Left kidney (tissue), 8 donors: ENCODE measurements at places on chromosomes 3 and 15. TPM values are rescaled to one million over a fixed set of nuclear protein-coding genes. Genes with fewer than 3 reads are reported as not detected.

GRCh38 chr15:55320963-55321362 is 1.9 kb downstream of the PIGB start:
- DNase-seq = no peak

GRCh38 chr3:127208483-127209100 is 15.7 kb downstream of the PRR23E start:
- DNase-seq = no peak

DNA sequence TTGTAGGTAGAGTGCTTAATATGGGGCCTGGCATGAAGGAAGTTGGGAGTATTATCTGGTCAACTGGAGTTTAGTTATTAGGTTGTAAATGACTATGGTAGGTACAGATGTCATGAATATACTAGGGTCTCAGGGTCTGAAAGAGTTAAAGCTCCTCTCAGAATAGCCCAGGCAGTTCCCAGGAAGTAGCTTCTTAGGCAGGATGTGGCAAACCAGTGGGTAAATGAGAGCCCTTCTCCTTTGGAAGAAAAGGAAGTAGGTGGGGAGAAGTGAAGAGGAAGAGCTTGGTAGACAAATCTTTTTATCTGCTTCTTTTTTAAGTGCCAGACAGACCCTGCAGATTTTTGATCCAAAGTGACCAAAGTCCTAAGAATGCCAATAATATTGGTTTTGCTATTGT is 24.5 kb downstream of the MAP2K1 start:
- no peak for DNase-seq

DNA sequence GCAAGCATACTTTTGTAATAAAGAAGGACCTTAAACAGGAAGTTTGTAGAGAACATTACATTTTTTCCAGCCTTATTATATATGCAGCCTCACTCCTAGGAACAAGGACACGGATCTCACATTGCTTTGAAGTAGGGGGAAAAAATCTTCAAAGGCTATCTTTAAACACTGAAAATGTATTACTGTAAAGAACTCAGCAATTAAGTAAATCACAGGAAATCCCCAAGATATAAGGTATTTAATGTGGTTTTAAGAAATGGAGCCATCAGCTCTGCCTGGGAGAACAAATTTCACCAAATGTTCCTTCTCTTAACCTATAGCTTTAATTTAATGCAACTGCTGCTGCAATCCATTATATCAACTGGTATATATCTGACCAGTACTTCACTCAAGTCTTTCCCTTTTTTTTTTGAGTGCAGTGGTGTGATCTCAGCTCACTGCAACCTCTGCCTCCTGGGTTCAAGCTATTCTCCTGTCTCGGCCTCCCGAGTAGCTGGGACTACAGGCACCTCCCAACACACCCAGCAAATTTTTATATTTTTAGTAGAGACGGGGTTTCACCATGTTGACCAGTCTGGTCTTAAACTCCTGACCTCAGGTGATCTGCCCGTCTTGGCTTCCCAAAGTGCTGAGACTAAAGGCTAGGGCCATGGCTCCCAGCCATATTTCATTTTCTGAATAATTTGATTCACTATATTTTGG is 2.8 kb downstream of the BTLA start:
- DNase-seq = no peak

GRCh38 chr15:78716651-78717050 is 75.6 kb upstream of the CHRNB4 start:
- no peak for DNase-seq

DNA sequence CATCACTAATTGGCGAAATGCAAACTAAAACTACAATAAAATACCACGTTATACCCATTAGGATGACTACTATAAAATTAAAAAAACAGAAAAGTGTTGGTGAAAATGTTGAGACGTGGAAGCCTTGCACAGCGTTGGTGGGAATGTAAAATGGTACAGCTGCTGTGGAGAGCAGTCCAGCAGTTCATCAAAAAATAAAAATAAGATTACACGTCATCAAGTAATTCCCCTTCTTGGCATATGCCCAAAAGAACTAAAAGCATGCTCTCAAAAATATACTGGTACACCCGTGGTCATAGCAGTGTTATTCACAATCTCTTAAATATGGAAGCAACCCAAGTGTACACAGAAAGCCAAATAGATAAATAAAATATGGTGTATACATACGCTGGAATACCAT is 71.8 kb upstream of the NDN start:
- no peak for DNase-seq

GRCh38 chr15:59304034-59304795 is 68.5 kb downstream of the MYO1E start:
- no peak for DNase-seq

- DNase-seq = no peak
These were observed 114.7 kb upstream of the TLE3 start for GRCh38 chr15:70212286-70212962.

GRCh38 chr3:63395960-63396359 is 117.9 kb downstream of the SYNPR start:
- no peak for DNase-seq

GRCh38 chr15:55546718-55547117 is 38.7 kb upstream of the DNAAF4 start:
- no peak for DNase-seq

DNA sequence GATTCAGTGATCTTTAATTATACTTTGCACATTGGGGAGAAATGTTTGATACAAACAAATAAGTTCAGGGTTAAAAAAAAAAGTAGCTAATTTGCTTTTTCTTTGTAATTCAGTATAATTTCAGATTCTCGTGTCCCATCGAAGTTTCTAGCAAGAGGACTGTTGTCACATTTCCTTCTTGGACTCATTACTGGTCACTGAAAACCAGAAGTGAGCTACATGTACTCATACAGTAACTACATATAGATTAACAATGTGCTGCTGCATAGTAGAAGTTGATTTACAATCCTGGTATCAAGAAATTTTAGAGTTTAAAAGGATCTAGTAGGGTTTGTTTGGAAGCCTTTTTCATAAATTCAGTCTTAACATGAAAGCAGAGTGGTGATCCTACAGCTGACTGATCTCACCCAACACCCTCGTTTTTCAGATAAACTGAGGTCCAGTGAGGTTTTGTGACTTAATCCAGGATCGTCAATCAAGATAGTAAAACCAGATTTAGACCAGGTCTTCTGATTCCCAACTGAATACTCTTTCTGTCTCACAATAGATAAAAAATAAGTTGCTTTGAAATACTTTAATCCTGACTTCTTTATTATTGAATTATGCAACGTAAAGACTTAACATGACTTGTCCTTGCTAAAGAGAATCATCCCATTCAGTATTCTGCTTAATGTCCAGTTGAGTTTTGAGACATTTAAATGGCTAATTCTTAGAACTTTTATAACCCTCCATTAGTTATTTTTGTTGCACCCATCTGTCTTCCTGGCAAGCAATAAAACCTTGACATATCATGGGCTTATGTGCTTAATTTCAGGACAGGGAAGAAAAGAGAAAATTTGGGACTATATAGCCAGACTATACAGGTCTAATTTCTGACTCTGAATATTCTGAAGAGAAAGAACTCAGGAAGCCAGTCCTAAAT is 2.8 kb downstream of the SEC62 start:
- DNase-seq = no peak

DNA sequence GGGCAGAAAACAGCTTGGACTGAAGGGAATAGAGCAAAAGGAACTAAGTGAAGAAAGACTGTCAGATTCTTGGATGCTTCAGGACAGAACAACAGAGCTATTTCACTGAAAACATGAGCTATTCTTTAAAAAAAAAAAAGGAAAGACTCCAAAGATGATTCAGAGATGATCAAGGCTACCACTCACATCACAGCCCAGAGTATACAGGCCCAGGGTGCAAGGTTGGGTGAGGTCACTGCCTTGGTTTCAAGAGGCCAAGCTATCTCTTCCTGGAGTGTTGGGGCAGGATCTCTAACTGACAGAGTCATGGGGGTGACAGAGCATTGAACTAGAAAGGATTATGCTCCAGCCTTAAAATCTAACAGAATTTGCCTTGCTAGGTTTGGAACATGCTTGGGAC is 118.1 kb downstream of the AGBL1 start:
- DNase-seq = no peak

DNA sequence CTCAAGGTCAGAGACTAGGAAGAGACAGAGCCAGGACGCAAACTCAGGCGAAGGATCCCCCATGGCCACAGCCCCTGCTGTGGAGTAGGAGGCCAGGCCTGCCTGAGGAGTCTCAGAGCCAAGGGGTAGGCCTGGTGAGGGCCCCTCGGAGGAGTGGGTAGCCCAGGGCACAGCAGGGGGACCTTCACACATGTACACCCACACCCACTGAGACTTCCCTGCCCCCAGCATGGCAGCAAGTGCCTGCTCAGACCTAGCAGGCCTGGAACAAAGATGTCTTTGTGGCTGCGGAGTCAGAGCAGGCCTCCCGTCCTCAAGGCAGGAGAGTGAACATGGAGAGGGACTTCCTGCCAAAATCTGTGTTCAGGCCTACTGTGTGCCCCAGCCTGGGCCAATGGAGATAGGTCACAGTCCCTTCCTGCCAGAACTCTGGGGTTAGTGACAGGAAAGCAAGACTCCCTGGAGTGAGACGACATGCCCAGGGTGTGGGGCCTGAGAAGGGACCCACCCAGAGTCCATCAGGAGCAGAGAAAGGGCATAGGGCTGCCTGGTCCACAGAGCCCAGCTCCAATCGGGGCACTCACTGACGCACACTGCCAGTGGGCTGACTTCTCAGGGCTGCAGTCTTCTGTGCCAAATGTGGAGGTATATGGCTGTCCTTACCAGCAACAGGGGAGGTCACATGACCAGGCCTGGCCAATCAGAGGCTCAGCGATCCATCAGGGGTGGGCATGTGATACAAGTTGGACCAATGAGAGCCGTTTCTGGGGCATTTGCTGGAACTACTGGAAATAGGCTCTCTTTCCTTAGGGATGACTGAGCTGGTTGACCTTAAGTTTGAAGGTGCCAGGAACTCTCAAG is 2.3 kb downstream of the GRIP2 start:
- no peak for DNase-seq

DNA sequence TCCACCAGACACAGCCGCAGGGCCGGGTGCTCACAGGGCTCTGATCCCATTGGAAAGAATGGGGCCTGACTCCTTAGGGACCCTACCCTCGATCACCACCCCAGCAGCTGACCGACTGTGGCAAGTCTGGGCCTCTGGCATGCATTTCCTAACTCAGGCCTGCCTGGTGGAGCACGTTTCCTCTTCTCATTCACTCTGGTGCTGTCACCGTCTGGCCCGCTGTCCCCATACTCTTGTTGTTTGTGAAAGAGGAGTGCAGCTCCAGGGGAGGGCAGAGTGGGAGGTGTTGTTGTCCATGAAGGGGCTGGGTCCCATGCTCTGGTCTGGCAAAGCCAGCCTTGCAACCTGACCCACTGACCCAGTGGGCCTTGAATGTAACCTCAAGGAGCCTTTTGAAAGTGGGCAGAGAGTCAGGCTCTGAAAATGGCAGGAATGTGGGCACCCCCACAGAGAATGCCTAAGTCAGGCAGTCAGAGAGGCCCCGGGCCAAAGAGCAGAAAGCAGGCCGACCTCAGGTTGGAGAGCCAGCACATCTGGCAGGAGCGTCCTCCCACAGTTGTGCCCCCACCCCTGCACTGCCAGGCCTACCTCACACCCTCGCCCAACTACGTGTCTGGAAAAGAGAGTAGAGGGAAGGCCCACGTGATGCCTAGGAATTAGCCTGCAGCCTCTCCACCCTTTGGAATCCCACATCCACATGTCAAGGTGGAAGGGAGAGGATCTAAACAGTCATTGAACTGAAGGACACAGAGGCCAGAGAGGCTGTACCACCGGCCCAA is 10.9 kb downstream of the SEMA7A start:
- DNase-seq = no peak

DNA sequence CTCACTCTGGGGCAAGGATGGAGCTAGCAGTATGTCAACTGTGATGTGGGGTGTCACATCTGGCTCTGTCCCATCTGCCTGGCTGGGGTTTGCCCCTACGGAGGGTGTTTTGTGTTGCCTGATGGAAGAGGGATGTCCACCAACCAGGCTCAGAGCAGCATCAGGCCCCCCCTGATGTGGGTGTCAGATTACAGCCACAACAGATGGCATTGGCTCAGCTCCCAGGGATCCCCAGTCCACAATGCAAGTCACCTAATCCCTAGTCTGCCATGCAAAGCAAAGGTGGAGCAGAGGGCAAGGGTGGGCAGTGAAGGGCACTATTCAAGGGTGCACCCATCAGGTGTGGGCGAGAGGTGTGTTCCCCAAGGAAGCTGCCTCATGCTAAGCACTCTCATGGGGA is 48.9 kb upstream of the AMOTL2 start:
- DNase-seq = no peak

- DNase-seq = no peak
These were observed 534.6 kb downstream of the FOXP1 start for GRCh38 chr3:71048948-71049347.

GRCh38 chr3:14899993-14900618 is 47.3 kb upstream of the NR2C2 start:
- DNase-seq = no peak

DNA sequence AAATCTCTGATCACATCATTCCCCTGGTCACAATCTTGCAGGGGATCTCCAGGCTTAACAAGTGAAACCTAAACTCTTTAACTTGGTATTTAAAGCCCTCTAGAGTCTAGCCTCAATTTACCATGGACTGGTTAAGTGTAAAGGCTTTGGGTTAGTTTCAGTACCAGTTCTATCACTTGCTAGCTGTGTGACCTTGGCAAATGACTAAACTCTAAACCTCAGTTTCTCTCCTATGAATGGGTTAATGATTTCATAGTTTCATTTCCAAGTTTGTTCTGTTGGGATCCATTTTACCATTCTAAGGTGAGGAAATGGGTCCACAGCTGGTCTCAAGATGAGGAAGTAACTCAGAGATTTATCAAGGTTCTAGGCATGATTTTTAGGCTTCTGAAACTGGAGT is 38.8 kb upstream of the TIMP4 start:
- no peak for DNase-seq

- no peak for DNase-seq
These were observed 58.9 kb upstream of the KY start for GRCh38 chr3:134709561-134710312.

DNA sequence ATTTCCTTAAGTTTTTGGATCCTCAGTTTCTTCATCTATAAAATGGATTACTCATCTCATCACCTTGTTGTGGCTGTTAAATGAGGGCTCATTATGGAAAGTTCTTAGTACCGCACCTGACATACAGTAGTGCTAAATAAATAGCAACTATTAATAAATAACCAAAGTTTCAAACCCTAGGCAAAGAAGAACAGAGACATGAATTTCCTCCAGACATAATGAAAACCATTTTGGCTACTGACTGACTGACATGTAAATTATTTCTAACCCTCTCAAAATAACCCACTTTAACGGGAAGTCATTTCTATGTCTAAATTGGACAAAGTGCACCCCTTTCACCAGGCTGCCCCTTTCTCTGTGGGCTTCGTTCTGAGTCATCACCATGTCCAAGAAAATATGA is 17.4 kb upstream of the KLHL6 start:
- DNase-seq = no peak

GRCh38 chr3:13268120-13268519 is 152.0 kb downstream of the NUP210 start:
- no peak for DNase-seq

The AP3S2 gene
- polyA plus RNA-seq = 49.1 TPM

The EPHA3 gene
- 5.1 TPM for polyA plus RNA-seq

The LYZL4 gene
- polyA plus RNA-seq = not detected

The GOLGA6L7 gene
- 1.1 TPM for polyA plus RNA-seq

The XYLB gene
- 16.1 TPM for polyA plus RNA-seq

The C2CD4A gene
- polyA plus RNA-seq = 0.33 TPM

The MEIS2 gene
- 178 TPM for polyA plus RNA-seq

The PARP3 gene
- polyA plus RNA-seq = 18.0 TPM

The NTRK3 gene
- polyA plus RNA-seq = 13.7 TPM

The TRIM42 gene
- not detected for polyA plus RNA-seq

The MUC20 gene
- polyA plus RNA-seq = 32.5 TPM
